ENCODE measurements at places on chromosomes 7 and 10.

DNA sequence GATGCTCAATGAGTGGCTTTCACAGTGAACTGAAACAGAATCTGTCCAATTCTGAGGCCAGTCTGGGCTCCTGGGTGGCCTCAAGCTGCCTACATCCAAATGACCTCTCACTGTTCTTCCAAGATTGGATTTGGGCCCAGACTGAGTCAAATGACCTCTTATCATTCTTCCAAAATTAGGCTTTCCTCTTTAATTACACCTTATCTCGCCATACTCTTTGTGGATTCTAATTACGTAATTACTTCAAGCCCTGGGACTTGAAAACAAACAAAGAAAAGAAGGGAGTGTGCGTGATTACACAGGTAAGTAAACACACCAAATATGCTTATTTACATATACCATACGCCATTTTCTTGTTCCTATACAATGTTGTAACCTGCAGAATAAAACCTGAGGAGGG lies 18.8 kb downstream of the SORBS1 start:
- DNase-seq: no peak

DNA sequence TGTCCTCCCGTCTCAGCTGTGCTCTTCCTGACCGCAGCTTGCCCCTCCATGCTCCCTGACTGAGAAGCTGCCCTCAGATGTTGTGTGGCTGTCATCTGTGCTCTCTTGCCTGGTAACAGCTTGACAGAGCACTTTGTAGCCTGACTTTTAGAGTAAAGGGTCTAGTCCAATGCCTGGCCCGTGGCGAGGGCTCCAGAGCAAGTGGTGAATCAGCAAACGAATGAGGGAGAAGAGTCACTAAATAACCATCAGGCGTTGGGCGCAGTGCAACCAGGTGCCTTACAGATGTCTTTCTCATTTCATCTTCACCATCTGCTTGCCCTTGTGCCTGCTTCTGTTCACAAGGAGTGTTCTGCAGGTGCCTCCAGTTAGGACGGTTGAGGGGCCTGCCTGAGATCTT lies 45.6 kb downstream of the MKI67 start:
- no peak for DNase-seq

- no peak for DNase-seq
Observed at GRCh38 chr7:26685606-26686005, 178.8 kb downstream of the SKAP2 start.

GRCh38 chr7:148058092-148058491 lies 532.5 kb upstream of the C7orf33 start:
- no peak for DNase-seq

Measured in neural progenitor cell (in vitro differentiated cells).